Ascending aorta (tissue), 2 donors: ENCODE measurements at places on chromosomes 11 and 22.

GRCh38 chr11:2482745-2483144 lies 37.9 kb downstream of the KCNQ1 start:
- no peaks in the 10 kb centered on the region for H3K36me3 ChIP-seq
- DNase-seq, result no peak
- no peak overlapping the region for H3K27ac ChIP-seq
- H3K27me3 ChIP-seq, result no peaks in the 10 kb centered on the region
- H3K4me1 ChIP-seq, result no peaks in the 10 kb centered on the region

- no peak overlapping the region for H3K27ac ChIP-seq
- no peaks in the 10 kb centered on the region for H3K36me3 ChIP-seq
- H3K4me1 ChIP-seq, result no peaks in the 10 kb centered on the region
- no peaks in the 10 kb centered on the region for H3K27me3 ChIP-seq
- no peak overlapping the region for H3K4me3 ChIP-seq
- DNase-seq, result no peak
These were observed 24.4 kb upstream of the IZUMO1R start for GRCh38 chr11:94279996-94280395.

- no peak for DNase-seq
- H3K27me3 ChIP-seq, result no peaks in the 10 kb centered on the region
- H3K4me1 ChIP-seq, result no peaks in the 10 kb centered on the region
- H3K27ac ChIP-seq, result no peak overlapping the region
These were observed 184.4 kb upstream of the C11orf87 start for GRCh38 chr11:109237636-109238035.

- H3K27ac ChIP-seq, result no peak overlapping the region
- DNase-seq, result no peak
- no peak overlapping the region for H3K4me3 ChIP-seq
- no peaks in the 10 kb centered on the region for H3K27me3 ChIP-seq
- H3K4me1 ChIP-seq, result no peaks in the 10 kb centered on the region
These were observed 127.8 kb downstream of the CHST1 start for GRCh38 chr11:45537614-45538013.
